Substantia nigra (tissue), 51 donors: ENCODE measurements at places on chromosomes 1 and 21.

DNA sequence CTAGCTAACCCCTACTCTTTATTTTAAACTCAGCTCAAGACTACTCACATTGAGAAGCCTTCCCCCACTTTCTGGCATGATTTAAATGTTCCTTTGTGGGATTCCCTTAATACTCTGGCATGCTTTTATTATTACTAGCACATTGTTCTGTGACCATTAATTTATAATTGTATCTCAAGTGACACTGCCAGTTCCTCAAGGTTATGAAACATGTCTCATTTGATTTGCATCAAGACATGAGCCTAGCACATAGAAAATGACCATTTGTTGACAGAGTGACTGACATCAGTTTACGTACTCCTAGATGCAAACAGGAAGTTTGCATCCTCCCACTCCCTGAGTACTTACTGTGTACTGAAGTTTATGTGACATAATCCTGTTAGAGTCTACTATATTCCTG, 15.2 kb downstream of the RGS4 start:
- no peak for DNase-seq

DNA sequence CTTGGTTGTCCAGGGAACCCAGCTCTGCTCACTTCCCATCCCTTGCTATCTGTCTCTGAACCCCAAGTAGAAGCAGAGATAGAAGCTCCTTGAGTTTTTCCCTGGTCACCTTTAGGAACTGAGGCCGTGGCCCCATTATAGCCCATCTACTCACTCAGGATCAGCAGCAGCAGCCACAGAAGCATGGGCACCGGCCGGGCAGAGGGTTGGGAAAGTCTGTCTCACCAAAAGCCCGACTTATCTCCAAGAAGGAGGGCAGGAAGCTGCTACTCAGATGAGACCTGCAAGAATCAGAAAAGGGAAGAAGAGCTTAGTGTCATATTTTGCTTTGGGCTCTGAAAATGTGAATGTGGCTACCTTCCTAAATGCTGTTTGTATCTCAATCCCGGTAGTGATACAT, 264 bp downstream of the FCRL3 start:
- no peak for DNase-seq

DNA sequence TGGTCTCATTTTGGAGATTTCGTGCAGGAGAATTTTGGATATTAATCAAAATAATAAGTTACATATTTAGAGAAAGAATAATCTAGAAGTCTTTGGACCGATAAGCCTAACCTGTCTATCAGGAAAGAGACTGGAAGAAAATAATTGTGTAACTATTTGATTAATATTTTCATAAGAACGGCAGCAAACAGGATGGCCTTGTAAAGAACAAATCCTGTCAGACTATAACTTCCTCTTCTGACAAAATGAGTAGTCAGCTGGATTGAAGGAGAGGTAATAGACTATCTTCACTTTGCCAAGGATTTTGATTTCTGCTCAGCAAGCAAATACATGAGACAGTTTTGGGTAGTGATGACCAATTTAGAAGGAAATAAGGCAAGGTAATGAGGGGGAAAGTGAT, 12.7 kb upstream of the RYR2 start:
- no peak for DNase-seq

DNA sequence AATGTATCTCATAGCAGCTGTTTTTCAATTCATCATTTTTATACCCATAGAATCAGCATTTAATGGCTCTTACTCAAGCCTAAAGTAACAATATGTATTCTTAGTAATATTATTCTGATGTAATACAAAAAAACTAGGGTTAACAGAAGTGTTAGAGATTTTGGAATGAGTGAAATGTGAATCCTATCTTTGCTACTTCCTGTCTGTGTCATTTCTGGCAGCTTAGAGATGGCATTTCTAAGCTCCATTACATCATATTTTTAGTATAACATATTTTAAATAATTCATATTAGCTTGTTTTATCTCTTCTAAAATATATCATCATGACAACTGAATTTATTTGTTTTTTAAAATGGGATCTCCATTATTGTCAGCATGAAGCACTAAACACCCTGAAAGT, 90.2 kb downstream of the LRRC7 start:
- DNase-seq: no peak

- no peak for DNase-seq
These were observed 195.5 kb upstream of the EDN2 start for GRCh38 chr1:41679994-41680393.

DNA sequence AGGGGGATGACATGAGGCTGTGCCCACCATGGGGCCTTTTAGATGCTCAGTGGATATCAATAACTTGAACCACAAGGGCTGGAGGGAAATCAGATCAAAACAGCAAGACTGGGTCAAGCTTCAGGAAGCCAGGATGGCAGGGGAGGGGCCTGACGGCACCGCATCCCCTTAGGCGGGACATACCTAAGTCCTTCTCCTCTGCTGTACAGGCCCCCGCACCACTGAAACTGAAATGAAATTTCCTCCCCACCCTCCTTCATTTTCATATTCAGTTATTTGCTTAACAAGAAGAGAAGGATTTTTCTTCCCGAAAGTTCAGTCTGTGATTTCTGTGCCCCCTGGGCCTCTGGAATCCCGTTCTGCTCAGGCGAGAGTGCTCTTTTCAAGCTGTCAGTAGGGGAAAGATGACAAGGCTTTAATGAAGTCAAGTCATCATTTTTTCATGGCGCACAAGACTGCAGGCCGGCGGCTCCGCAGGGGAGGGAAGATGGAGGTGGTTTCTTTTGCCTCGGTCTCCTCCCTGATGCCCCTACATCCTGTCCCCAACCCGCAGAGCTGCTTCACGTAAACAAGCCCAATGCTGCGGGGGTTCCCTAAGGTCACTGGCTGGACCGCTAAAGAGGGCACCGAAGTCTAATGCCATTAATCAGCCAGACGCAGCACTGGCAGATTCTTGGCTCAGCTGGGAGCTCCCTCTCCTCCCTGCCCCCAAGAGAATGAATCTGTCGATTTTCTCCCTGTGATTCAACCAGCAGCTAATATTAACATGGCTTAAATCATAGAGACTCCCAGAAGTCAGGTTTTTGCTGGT, 264.8 kb downstream of the C1orf94 start:
- DNase-seq: no peak

- DNase-seq: no peak
These were observed 77.9 kb upstream of the RRP15 start for GRCh38 chr1:218207194-218207593.

DNA sequence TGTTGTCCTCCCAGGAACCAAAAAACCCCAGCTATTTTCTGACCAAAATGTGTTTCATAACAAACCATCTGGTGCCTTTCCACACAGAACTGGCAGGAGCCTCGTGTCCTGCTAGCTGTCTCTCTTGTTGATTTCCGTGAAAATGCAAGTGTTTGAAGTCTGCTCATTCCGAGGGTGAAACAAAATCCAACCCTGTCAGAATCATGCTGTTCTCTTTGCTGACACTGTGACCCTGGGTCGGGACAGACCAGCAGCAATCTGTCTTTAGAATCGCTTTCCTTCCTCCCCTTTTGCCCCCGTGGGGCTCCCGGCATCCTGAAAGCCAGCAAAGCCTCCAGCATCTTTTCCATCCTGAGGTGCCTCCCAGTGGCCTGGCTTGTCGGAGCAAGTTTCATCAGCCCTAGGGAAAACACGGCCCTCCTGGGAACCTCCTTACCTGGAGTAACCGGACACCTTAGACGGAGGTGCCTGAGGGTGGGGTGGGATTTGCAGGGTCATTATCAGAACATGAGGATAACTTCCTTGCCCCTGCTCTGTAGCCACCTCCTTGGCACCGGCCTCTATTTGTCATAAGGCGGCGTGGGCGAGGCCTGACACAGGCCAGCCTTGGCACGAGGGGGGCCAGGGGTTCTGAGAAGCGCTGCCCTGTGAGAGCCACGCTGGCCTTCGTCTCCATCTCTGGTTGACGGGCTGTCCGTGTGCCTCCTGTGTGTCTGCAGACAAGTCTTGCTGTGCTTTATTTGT, 24.9 kb downstream of the LDLRAP1 start:
- DNase-seq: no peak

GRCh38 chr1:234270093-234270492, 103.2 kb upstream of the COA6 start:
- DNase-seq: no peak

- no peak for DNase-seq
These were observed 59.8 kb downstream of the ERG start for GRCh38 chr21:38438462-38438893.

GRCh38 chr1:29655945-29656850, 419.9 kb downstream of the PTPRU start:
- no peak for DNase-seq

GRCh38 chr1:52403566-52404115, 582 bp downstream of the ORC1 start:
- DNase-seq: no peak

- DNase-seq: no peak
These were observed 64.1 kb downstream of the TMCO4 start for GRCh38 chr1:19735440-19736127.

GRCh38 chr21:15631342-15631741, 98.4 kb upstream of the USP25 start:
- DNase-seq: no peak

DNA sequence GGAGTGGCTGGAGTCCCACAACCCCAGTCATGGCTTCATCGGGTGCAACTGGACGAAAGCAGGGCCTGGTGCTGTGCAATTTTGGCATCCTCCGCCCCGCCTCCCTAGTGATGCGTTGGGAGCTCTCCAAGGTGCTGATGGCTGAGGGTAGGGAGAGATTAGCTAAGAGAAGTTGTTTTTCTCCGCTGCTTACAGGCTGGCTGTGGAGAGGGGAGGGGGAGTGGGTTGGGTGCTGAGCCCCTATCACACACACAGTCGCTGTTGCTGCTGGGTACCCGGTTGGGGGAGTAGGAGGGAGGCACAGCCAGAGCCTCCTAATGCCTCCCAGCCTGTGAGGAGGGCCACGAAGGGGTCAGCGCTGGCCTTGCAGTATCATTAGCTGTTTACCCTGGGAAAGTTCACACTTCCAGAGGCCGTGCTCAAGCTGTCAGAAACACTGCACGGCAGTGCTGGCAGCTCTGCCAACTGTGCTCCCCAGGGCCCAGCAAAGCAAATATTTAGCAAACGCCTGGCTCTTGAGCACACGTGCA, 110.0 kb downstream of the GRIK3 start:
- DNase-seq: peak; percentile 17

- no peak for DNase-seq
These were observed 78.4 kb upstream of the POU3F1 start for GRCh38 chr1:38125016-38125415.

GRCh38 chr21:15508554-15508953, 221.2 kb upstream of the USP25 start:
- DNase-seq: no peak

DNA sequence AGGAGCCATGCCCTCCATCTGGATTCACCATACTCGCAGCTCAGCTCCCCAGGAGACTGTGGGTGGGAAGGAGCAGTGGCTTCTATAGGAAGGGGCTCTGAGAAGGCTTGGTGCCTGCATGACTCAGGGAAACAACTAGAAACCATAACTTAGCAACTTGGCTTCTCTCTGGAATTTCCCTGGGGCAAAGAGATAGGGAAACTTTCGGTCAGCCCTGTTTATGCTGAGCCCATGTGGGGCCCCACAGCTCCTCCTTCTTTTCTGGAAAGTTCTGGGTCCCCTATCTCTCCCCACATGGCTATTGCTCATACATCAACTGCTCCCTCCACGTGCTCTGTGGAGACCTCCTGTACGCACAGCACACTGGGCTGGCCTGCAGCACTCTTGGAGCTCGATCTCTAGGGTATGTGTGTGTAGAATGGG, 39.3 kb downstream of the PLEKHA6 start:
- DNase-seq: no peak

- peak; percentile 17 for DNase-seq
These were observed 936 bp upstream of the NCAM2 start for GRCh38 chr21:20997311-20997635.

- no peak for DNase-seq
These were observed 60.1 kb downstream of the KCNAB2 start for GRCh38 chr1:6105763-6106162.

DNA sequence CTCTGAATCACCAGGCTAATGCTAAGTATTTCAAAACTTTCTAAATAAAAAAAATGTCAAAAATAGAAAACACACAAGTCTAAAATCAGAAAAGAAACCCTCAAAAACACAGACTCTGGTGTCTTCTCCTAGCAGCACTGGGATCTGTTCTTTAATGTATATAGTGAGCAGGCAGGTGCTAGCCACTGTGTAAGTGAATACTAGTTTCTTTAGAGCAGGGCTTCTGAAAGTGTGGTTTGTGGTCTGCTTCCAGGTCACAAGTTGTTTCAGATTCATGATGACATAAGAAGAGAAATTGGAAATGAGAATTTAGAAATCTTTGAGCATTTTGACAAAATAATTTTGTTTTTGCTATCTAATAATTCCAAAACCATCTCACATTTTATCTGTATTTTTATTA, 763.1 kb downstream of the USP25 start:
- DNase-seq: no peak

DNA sequence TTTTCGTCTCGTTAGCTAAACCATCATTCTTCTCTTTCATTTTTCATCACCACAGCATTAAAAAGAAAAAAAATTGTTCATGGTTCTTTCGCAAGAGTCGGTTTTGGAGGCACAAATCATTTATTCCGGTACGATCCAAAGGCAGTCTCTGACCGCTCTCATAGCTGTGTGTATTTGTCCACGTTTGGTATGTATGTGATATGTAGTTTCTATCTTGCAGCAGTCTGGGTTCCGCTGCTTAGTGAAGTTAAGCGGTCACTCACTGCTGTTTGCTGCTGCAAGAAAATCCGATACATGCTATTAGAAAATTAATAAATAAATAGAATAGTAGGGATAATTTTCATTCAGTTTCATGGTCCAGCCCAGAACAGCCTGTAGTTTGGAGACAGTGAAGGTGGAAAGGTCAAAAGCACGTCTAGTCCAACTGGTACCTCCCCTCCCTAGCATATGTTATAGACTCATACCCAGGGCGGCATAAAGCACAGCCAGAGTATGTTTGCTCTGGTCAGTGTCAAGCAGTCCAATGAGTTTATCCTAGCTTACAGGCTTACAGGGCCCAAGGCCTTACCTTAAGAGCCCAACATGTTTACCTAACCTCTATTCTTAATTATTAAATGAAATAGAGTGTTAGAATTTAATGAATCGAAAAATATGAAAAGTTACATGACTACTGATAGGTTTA, 2.5 kb downstream of the FMN2 start:
- DNase-seq: no peak

DNA sequence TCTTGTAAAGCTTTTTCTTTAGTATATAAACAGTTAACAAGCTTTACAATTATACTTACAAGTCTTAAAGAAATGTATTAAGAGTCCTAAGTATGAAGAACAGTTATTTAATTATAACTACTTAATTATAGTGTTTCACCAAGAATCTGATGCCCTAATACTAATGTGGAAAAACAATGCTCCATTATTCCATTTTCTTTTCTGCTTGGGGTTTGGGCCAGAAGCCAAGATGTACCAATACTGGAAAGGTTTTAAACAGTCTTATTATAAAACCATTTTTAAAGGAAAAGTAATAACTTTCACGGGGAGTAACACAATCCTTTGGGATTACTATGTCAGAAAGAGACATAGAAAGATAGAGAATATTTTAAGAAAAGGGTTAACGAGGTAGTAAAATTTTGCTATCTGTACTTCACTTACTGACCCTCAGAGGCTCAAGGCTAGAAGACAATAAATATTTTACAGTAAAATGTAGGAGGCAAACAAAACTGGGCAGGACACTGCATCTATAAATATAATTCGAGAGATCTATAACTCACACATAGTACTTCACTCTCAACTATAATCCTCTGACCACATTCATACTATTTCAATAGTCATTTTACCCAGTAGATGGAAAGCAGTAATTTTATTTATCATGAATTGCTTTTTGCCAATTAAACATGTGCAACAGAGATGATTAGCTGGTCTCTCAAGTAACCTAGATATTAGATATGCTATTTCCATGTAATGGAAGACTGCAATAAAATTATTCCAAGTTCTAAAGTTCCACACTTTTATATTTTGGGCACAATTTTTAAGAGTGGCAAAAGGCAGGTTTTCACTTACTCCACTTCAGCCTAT, 63.9 kb downstream of the LTN1 start:
- DNase-seq: no peak
